Uterus (tissue), 4 donors: ENCODE measurements at places on chromosomes 5 and 9. TPM values are rescaled to one million over a fixed set of nuclear protein-coding genes. Genes with fewer than 3 reads are reported as not detected.

GRCh38 chr5:140965905-140966292 is 377 bp upstream of the PCDHAC2 start:
- DNase-seq: no peak

GRCh38 chr9:126561582-126561981 is 52.1 kb upstream of the LMX1B start:
- no peak for DNase-seq

GRCh38 chr5:130616161-130616560 is 548.9 kb downstream of the HINT1 start:
- no peak for DNase-seq

GRCh38 chr5:158640593-158640980 is 459.1 kb downstream of the EBF1 start:
- DNase-seq: no peak

DNA sequence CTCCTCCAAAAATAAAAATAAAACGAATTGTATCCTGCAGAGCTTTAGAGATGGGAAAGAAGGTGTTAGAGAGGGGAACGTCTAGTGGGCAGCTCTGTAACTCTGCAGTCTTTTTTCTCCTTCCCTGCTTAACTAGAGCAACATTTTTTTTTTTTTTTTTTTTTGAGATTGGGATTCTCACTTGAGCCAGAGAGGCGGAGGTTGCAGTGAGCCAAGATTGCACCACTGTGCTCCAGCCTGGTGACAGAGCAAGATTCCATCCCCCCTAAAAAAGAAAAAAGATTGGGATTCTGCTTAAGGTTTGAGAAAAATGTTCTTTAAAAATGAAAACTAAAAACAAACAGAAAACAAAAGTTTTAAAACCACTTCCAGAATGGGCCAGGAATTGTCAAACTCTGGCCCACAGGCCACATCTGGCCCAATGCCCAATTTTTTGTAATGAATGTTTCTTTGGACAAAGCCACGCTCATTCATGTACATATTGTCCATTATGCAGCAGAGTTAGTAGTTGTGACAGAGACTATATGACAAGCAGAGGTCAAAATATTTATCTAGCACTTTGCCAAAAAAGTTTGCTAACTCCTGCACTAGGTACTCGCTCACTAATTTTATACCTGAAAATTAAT is 98.5 kb downstream of the ZCCHC7 start:
- DNase-seq: no peak

DNA sequence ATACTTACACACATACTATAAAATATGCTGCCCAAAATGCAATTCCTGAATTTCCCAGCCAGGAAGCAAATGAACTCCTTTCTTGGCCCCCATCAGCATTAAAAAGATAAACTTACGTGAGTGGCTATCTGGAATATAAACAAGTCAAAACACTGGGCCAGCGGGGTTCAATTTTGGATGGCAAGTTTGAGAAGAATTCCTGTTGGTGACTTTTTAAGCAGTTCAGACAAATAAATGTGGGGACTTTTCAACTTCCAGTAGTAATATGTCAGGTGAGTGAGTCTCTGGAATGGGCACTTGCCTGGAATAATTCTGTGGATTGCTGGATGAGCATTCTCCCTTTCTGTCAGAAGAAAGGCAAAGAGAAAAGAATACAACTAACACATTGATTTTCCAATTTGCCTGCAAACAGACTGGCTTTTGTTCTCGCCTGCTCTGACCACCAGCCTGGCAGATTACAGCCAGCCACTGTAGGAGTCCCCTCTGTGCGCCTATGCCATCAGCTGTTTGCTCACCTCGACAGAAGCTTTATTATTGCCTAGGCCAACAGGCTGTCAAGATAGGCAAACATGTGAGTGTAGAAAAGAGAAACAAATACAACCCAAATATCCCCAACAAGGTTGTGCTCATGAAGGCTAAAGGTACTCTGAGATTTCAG is 78.6 kb downstream of the MRPS27 start:
- DNase-seq: no peak

The ZNG1E gene
- 49.1 TPM for total RNA-seq
